ENCODE measurements at places on chromosomes 7 and 10.

DNA sequence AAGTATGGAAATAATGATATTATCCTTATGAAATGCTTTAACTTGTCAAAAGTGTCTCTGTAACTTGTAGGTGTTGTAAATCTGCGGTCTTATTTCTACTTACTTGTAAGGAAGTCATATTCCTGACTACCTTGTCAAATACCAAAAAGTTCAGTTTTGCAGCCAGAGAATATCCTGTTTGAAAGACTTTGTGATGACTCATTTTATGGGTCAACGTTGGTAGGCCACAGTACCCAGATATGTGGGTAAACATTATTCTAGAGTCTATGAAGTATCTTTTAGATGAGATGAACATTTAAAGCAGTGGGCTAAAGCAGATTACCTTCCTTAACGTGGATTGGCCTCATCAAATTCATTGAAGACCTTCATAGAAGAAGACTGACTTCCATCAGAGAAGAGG lies 195.3 kb downstream of the PPP1R9A start:
- DNase-seq: no peak

- no peak for DNase-seq
Measured at GRCh38 chr7:45203459-45203858, 45.9 kb downstream of the RAMP3 start.

DNA sequence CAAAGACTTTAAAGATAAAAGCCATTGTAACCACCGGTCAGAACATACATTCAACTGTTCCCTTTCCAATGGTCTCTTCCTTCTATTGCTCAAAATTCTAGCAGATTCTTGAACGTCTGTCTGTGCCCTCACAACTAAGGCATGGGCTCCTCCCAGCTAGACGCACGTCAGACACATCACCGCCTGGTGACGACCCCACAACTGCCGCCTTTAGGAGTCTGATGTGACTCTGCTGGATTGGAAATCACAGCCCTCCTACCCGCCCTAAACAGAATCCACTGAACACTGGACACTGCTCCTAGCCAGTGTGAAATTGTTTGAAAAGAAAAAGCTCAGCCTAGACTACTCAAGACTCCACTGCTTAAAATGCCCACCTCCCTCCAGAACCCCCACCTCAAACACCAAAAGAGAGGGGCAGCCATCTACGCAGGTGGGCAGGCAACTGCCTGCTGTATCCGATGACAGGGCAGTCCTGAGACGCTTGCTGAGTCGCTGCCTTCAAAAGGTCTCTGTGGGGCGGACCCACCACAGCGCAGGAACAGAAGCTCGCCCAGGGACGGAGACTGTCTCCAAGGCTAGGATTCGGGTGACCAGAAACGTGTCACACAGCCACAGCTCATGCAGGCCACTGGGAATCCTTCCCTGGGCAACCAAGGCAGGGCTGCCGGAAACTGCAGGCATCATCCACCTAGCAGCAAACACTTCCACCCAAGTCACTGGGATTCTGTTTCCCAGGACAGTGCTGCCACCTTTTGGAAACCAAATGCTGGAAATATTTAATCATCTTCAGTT lies 34.7 kb downstream of the GSDME start:
- DNase-seq: no peak

DNA sequence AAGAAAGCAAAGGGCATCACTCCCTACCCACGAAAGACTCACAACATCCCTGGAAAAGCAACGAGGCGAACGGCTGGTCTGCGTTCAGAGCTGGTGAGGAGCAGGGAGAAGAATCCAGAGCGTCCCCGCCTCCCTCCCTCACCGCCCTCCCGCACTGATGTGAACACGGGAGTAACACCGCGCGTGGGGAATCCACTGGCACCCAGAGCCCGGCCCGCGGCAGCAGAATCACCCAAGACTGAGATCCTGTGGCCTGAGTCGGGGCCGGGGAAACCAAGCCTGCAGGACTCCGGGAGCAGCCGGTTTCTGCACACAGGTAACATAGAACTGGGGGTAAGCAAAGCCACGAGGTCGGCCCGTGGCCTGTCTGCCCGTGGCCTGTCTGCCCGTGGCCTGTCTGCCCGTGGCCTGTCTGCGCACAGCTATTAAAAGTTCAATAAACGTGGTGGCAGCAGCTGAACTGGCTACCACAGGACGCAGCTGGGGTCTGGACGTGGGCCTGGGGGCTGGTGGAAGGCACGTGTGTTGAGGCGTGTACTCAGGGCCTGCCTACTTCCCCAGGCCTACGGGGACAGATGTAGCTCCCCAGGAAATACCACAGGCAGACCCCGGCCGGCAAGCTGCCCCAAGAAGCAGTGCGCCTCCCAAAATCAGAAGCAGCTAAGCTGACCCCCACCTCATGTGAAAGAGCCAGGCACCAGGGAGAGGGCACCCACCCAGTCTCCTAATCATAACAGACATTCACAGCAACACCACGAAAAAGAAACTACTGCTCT lies 23.0 kb downstream of the DIP2C start:
- no peak for DNase-seq

GRCh38 chr7:42674541-42674940 lies 237.3 kb downstream of the C7orf25 start:
- no peak for DNase-seq

GRCh38 chr7:36606153-36606975 lies 117.9 kb downstream of the AOAH start:
- DNase-seq: no peak

DNA sequence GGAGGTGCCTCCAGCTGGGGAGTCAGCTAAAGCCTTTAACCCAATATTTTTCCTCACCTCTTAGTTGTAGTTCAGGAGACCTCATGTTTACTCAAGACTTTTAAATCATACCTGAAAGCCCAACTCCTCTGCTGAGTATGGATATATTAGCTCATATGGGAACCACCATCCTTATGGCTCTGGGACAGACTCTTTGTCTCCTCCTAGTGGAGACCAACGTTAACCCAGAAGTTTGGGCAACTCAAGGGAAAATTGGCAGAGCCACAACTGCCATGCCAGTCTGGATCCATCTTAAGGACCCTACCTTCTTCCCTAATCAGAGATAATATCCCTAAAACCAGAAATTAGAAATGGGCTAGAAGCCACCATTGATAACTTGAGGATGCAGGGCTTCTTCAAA lies 80.8 kb downstream of the TMEM106B start:
- no peak for DNase-seq

- DNase-seq: no peak
Measured at GRCh38 chr10:67783606-67784294, 54.2 kb downstream of the DNAJC12 start.

GRCh38 chr10:106682175-106682574 lies 482.3 kb downstream of the SORCS1 start:
- no peak for DNase-seq

- DNase-seq: no peak
Measured at GRCh38 chr7:22039670-22040069, 94.0 kb upstream of the CDCA7L start.
